ENCODE measurements at places on chromosomes 7 and 10.

GRCh38 chr10:133039107-133039802, 48.5 kb upstream of the ADGRA1 start:
- no peak for DNase-seq

DNA sequence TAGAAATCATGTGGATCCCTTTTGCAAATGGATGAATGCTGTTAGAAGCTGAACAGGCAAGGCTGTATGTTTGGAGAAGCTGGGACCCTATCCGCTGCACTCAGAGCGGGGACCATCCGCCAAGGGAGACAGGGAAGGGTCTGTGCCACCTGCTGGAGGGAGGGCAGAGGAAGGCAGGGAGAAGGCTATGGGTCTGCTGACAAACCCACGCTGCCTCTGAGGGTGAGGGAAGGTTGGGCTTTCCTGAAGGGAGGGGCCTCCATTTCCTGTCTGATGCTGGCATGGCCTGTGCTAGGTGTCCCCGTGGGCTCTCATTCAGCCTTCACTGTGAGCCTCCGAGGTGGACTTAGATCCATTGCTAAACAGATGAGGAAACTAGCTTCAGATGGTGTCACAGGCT, 5.3 kb upstream of the CRHR2 start:
- DNase-seq = no peak

DNA sequence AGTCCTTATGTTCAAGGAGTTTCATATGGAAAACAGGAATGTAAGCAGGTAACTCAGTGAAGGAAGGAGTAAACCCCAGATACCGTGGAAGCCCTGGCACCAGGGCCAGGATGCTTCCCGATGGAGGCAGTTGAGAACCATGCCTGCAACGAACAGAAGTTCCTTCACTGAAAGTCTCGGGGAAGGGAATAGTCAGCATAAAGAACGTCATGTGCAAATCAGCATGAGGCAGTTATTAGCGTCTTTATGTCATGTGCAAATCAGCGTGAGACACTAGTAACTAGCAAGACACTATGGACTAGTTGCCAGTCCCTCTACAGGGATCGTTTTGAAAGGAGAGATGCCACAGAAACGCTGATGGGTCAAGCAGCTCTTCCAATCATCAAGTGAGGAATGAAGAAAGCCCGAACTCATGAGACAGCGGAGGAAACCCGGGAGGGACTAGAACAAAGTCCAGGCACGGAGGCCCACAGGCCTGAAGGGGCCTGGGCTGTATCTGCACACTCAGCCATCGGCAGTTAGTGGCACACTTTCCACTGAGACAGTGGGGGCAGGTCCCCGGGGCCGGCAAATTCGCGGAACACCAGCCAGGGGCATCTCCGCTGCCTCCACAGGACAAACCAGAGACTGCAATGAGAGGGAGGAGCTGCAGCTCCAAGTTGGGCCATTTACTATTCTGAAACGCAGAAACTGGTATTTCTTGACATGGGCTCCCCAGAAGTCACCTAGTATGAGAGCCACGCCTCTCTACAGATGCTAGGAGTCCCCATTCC, 109.6 kb downstream of the SFMBT2 start:
- DNase-seq = peak; percentile 40

- DNase-seq = no peak
Observed at GRCh38 chr7:53446170-53446569, 410.7 kb downstream of the POM121L12 start.

DNA sequence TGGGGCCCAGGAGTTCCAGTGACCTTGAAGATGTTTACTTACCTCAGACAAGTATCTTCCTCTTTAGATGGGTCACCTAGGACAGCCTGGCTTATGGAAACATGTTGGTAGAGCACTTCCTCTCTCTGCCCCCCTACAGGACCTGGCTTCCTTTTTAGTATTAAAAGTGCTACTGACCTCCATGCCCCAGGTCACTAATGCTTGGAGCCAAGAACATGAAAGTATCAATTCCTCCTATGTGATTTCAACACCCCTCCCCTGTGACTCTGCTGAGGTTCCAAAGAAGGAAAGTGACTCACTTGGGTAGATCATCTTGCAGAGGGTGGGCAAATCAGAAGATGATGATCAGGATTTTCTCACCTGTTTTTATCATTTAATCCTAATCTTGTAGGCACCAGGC, 125.3 kb upstream of the CCDC6 start:
- no peak for DNase-seq

DNA sequence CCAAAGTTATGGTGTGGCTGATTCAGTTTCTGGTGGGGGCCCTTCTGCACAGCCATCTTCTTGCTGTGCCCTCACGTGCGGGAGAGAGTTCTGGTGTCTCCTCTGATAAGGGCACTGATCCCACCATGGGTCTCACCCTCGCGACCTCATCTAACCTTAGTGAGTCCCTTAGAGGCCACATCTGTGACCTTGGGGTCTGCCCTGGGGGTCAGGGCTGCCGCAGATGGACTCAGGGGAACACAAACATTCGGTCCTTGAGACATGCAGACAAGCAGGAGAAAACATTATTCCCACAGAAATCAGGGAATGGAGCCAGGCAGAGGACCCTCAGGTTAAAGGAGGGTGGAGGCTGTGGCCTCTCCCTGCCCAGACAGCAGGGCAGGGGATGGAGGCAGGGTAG, 177.9 kb downstream of the DNAJB6 start:
- DNase-seq = no peak

GRCh38 chr10:29386342-29386999, 97.6 kb downstream of the LYZL1 start:
- DNase-seq = no peak

DNA sequence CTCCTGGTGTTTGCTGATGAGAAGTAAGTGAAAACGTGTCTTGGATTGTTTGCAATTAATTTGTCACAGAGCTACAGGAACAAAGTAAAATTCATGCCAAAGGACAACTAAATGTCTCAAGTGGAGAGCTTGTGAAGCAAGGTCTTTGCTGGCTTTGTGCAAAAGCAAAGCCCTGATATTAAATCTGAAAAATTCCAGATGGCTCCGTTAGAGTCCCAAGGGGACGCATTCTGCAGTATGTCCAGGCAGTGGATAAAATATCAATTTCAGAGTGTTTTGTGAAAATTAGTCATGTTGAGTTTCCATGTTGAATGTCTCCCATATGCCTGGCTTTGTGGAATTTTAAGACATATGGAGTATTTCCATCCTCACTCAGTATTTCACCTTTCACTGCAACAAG, 102.5 kb upstream of the PTN start:
- DNase-seq = no peak

- no peak for DNase-seq
Observed at GRCh38 chr10:97297556-97298222, 5.3 kb upstream of the ARHGAP19 start.

GRCh38 chr10:131249238-131249954, 62.1 kb downstream of the TCERG1L start:
- no peak for DNase-seq

DNA sequence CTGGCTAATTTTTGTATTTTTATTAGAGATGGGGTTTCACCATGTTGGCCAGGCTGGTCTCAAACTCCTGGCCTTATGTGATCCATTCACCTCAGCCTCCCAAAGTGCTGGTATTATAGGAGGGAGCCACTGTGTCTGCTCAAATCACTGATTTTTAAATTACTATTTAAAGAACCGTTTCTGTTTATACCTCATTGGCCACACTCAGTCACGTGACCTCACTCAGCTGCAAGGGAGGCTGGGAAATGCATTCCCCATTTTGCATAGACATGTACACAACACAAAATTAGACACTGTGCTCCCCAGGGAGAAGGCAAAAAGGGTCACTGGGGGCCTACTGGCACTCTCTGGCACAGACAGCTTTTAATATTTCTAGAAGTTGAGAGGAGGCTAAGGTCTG, 13.6 kb upstream of the CALU start:
- no peak for DNase-seq

- DNase-seq = no peak
Observed at GRCh38 chr10:104336821-104337467, 1.3 kb downstream of the ITPRIP start.

DNA sequence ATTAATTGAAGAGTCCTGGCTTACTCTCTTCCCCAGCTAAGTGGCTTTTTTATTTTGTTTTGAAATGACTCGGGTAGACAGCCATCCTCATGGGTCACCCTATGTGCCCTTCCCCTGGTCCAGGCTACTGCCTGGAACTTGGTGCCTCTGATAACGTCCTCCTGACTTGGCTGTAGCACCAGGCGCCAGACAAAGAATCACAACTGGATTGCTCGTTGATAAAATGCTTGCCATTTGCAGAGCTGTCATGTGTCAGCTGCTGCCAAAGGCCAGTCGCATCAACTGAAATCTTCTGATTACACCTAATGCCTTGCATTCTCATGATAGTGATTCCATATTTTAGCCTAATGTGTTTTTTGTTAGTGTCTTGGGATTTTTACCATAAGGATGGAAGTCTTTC, 27.4 kb upstream of the ABLIM1 start:
- DNase-seq = no peak

DNA sequence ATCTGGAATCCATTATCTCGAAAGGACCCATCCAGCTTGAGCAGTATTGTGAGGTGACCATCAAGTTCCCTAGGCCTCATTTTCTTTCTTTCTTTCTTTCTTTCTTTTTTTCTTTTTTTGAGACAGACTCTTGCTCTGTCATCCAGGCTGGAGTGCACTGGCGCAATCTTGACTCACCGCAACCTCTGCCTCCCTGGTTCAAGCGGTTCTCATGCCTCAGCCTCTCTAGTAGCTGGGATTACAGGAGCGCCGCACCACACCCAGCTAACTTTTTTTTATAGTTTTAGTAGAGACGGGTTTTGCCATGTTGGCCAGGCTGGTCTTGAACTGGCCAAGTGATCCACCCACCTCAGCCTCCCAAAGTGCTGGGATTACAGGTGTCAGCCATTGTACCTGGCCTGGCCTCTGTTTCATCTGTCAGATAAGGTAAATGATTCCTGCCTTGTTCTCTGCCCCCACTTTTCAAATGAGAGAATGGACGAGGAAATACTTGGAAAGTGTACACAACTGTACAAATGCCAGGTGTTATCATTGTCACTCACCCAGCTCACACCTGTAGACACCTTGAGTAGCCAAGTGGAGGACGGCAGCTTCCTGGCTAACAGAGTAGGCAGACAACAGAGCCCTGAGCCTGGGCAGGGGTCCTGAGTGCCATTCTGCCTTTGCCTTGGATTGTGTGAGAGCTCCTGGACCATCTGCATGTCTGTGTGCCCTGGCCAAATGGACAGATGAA, 54.1 kb downstream of the HK1 start:
- DNase-seq = no peak

DNA sequence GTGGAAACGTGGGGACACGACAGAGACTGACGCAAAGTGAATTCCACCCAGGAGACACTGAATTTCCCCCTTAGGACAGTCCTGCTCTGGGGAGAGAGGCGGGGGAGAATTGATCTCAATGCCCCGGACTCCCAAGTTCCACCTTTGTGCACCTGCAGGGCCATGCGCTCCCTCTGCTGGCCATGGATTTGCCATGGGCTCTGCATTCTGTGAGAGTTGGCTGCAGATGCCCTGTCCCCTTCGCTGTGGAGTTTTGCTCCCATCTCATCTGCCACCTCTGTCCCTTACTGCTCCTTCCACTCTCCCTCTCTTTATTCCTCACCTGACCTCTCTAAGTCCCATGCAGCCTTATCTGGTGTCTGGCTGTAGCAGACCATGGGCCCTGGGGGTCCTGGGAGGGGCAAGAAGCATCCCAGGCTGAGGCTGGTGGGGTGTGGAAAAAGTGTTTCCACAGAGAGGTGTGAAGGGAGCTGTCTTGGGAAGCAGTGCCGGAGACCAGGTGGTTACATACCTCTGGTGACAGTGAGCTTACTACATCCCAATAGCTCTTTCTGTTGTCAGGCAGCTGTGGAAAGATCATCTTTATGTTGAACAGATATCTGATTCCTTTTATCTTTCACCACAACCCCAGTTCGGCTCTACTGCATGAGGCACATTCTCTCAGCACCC, 14.3 kb downstream of the GHRHR start:
- DNase-seq = peak; percentile 79

GRCh38 chr10:125186431-125187170, 26.2 kb upstream of the CTBP2 start:
- DNase-seq = no peak

- DNase-seq = peak; percentile 56
Observed at GRCh38 chr7:11760372-11760771, 71.6 kb downstream of the THSD7A start.

DNA sequence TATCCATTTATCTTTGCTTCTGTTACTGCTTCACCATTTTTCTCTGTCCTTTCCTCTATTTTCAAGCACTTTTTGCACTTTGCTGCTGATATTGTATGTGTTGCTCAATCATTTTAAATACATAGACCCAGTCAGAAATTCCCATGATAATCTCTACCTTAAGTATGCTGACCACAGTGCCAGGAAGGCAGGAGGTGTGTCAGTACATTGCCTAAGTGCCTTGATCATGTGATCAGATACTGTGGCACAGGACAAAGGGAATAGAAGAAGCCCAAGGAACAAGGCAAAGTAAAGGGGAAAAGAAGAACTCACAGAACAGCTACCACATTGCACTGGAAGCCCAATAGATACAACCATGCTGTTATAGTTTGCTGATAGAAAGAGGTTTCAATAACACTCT, 53.7 kb upstream of the CD36 start:
- DNase-seq = no peak

DNA sequence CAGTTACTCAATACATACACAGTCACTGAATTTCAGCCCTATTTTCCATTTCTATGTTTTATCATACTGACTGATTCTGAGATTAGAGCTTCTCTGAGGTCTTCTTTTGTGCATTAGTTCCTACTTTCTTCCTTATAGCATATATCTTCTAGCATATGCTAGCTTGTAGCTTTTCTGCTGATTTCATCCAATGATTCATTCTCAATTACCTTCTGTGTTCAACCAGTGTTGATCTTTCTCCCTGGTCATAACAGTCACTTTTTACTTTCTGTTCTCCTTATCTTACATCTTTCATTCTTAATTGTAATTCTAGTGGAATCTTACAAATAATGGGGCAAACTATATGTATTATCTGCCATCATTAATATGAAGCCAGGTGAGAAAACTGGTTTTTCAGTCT, 159.5 kb upstream of the HGF start:
- no peak for DNase-seq

GRCh38 chr7:44057849-44058758, 7.3 kb downstream of the PGAM2 start:
- DNase-seq = no peak

DNA sequence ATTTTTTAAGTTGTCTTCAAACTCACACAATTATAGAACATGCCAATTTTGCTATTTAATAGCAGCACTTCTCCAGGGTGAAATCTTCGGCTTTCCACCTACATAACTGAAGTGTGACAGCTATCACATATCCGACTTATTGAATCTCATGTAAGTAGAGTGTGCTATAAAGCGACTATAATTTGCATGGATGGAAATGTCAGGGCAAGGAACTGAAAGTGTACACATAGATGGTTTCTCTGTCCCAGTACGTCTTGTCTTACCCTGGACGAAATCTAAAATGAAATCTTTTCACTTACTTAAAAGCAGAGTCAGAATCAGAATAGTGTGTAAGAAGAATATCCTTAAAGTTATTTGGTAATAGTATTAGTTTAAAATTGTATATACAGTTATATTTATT, 132.3 kb downstream of the THSD7A start:
- DNase-seq = no peak

DNA sequence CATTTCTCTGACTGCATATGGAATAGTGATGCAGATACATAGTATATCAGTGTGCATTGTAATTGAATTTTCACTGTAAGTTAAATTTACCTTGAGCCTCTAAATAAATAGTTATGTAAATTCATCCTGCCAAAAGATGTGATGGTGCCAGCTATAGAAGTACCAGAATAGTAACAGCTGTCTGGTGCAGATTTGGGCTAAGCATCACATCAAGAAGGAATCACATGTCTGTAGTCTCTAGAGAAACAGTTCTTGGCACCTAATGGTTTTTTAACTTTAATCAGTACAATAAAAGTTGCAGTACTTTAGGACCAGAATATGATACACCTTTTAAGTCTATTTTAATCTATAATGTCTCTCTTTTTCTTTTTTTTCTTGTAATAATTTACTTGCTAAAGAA, 17.4 kb downstream of the PLEKHA1 start:
- no peak for DNase-seq

All from T47D (cell line).